ENCODE measurements at places on chromosomes 2 and 18.

GRCh38 chr2:126846241-126846640 is 52.4 kb upstream of the TEX51 start:
- DNase-seq = no peak

GRCh38 chr2:42754021-42754775 is 9.7 kb downstream of the OXER1 start:
- peak; percentile 78 for DNase-seq

DNA sequence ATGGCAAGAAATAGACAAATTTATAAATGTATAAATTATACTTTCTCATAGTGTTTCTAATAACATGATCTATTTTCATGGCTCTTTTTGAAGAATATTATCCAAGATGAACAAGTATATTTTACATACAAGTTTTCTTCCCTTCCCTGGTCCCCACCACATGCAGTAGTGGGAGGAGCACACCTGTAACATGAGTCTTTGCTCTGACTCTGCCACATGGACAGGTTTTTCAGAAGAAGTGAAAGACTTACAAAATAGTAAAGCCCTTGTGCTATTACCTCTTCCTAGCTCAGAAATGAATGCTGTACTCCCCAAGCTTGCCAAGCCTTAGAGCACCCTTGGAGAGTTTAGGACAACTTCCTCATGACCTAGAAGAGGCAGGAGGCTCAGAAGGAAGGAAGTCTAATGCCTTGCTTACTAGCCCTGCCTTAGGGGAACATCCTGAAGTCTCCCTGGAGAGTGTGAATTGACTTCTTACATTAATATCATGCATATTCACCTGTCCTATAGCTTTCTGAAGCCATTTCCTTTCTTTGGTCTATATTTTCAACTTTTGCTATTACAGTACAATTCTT is 18.4 kb downstream of the MXD1 start:
- no peak for DNase-seq

GRCh38 chr18:49846361-49846662 is 33.0 kb upstream of the ACAA2 start:
- DNase-seq = no peak

DNA sequence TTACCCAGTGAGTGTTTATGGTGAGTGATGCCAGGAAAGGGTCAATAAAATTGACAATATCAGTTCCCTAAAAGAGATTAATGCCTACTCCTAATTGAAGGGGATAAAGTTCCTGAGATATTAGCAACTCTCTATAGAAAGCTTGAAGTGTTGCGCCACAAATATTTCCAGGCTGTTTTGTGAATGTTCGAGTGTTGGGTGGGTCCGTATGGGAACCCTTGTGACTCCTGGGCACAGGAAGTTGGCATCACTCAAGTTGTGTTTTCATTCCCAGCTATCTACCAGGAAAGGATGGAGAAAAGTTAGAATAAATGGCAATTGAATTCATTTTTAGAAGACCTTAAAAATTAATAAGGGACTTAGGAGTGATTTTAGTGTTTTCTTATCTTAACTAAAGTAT is 472.7 kb downstream of the THSD7B start:
- no peak for DNase-seq

All from dorsolateral prefrontal cortex (tissue), 122 donors.